ENCODE measurements at places on chromosomes 4 and X.
A peak's percentile ranks its signal among the peaks of the same experiment; 100 is the strongest.

- DNase-seq, result no peak
Measured at GRCh38 chrX:72110051-72110875, 21.5 kb downstream of the RTL5 start.

- DNase-seq, result no peak
Measured at GRCh38 chr4:79495447-79495846, 87.4 kb upstream of the GK2 start.

DNA sequence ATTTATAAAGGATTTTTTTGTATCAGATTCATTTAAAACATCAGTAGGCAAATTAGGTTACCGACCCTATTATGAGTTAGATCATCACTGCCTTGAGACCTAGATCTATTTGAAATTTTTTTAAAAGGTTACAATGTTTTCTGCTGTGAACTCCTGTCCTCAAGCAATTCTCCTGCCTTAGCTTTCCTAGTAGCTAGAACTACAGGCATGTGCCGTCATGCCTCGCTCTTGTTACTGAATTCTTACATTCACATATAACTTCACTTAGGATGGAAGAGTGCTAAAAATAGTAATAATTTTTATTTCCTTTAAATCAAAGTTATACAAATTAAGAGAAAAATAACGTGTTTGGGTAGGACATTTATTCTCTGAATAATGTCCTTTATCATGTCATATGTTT, 75.5 kb upstream of the MAOA start:
- no peak for DNase-seq

- DNase-seq, result no peak
Measured at GRCh38 chr4:137425281-137425680, 107.0 kb downstream of the PCDH18 start.

- no peak for DNase-seq
Measured at GRCh38 chr4:103329642-103330041, 131.5 kb upstream of the CENPE start.

DNA sequence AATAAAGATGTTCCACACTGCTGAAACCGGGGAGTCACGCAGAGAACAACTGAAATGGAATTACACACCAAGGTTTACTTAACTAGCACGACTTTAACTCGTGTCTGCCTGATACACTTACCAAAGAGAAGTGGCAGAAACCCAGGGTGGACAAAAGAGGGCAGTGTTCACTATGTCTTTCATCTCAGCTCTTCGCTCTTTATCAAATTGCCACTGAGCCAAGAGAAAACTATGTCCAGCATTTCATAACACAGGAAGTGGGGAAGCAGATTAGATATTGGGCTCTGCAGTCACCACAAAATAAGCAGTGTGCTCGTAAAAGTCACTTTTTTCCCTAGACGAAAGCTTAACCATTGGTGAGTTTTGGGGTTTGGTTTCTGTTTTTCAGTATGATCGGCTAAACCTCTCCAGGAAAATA, 155.7 kb downstream of the CHIC2 start:
- DNase-seq, result peak; percentile 92

GRCh38 chr4:80614319-80614718, 278.8 kb downstream of the CFAP299 start:
- no peak for DNase-seq

GRCh38 chrX:139883984-139884383, 48.9 kb downstream of the ATP11C start:
- DNase-seq, result no peak

- DNase-seq, result no peak
Measured at GRCh38 chr4:185839770-185840169, 27.8 kb upstream of the SORBS2 start.

DNA sequence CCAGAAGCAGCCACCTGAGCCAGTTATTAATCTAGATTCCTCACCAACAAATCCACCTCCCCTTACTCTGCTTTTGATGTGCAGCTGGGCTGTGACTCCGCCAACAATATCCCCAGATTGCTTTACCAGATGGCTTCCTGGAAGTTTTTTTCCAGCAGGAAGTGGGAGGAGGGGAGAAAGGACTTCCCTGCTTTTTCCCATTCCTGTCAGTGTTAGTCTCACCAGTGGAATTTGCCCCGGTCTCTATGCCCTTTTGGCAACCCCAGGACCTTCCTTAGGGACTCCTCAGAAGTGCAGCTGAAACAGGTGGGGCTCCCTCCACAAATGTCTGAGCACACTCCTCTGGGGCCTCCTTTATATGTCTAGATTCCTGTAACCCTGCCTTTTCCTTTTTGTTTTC, 465.2 kb upstream of the IGFBP7 start:
- no peak for DNase-seq

DNA sequence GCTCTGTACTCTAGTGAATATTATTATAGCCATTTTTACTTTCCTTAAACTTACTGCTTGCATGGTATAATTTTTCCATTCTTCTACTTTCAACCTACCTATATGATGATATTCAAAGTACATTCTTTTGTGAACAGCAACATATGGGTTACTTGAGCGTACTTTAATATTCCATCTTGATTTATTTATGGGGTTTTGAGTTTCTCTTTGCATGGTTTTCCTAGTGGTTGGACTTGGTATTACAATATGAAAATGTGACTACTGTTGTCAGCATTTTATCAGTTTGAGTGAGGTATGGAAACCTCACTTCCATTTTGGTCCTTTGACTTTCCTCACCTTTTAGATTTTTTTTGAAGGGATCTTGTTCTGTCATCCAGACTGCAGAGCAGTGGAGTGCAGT, 35.9 kb downstream of the ADGRG4 start:
- DNase-seq, result no peak

DNA sequence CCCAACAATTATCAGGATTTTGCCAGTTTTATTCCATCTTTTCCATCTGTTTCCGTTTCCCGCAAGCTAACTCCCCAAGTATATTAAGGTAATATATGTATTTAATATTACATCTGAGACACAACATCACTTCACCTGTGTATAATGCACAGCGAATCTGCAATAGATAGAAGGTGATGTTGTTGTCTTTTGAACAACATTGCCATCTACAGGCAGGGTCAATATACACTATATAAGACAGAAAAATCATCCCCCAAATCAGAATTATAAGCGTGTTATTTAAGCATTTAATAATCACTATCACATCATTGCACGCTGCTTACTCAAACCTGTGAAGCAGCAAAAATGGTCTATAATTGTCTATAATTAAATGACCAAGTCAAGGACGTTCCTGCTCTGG, 1115.5 kb downstream of the NLGN4X start:
- DNase-seq, result no peak

DNA sequence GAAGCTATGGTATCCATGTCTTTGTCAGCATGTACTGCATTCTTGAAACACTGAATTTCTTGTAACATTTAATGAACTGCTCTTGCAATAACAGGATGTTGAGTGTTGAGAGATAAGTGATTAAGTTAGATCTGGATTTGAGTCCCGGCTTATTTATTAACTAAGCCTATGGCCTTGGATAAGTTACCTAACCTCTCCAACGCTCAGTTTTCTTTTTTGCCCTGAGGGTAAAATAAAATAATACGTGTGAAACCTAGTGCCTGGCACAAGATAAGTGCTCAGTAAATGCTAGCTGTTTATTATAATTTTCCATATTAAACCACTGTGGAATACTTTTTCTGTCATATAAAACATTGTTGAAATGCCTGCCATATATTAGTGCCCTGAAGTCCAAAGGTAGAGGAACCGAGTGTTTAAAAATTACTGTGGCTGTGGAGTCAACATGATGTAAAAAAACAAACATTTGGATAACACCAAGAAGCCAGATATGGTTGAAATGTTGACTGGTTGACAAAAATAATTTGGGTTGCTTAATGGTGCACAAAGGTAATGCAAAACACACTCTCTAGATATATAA, 58.6 kb upstream of the ALB start:
- DNase-seq, result no peak
